ENCODE measurements at places on chromosomes 4 and X.

DNA sequence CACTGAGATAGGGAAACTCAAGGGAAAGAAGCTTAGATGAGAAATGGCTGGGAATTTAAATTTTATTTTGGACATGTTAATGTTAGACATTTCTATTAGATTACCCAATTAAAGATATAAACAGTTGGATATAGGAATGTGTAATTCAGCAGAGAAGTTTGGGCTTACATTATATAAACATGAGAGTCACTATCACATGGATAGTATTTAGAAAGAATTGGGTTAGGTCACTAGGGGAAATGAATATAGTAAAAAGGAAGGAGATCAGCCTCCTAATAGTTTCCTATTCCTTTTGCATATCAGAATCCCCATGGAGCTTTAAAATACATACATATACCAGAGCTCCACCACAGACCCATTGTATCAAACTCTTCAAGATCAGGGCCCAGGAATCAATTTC is 19.6 kb upstream of the CXCL5 start:
- DNase-seq = no peak

DNA sequence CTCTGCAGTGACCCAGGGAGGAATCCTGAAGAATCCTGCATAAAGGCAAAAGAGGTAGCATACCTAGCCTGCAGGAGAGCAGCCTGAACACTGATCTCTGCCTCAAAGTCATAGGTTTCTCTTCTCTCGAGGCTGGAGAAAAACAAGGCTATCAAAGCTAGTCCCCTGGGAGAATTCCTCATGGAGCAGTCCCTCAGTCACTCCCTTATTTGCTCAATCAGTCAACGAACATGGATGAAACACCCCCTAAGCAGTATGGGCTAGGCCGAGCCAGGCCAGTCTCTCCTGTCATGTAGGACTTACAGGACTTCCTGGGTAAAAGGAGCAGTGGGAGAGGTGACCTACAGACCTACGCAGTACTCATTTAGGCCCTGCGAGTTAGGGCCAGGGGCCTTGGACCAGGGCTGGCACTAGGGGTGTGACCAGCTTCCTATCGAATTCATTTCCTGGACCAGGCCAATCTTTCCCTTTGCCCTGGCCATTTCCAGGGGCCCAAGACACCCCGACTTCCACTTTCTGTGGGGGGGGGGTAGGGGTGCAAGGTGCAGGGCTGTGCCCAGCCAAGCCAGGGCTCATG is 164.1 kb downstream of the EFNB1 start:
- DNase-seq = no peak

DNA sequence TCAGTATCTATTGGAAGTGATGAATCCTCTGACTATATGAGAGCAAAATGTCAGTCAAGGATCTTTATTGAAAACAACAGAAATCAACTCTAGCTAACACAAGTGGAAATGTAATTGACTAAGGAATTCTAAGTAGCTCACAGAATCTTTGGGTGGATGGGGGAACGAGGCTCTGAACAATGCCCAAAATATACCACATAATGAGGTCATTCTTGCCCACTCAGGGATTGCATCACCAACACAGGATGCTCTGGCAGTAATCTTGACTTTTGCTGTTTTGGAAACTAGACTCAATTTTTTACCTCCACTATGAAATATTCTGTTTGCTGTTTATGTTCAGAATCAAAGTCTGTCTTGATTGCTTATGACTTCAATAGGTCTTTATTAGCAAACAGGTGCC is 127.4 kb upstream of the UNC5C start:
- DNase-seq = no peak

- DNase-seq = no peak
Measured at GRCh38 chrX:82384401-82384800, 1123.7 kb upstream of the POU3F4 start.

DNA sequence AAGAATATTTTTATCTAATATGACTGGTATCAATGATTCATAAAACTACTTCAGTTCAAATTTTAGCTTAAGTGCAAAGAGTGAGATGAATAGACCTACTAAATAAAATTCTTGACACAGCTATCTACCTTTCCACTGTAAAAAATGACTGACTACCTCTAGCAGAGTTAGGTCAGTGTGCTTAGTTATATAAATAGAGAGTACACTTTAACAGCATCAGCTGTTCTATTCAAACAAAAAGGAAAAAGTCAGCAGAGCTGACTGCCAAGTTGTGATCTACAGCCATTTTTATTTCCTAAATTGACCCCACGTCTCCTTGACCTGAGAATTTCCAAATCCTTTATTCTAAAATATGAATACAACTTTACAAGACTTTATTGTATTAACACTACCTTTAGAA is 262.4 kb downstream of the CAMK2D start:
- no peak for DNase-seq

GRCh38 chr4:126172126-126172525 is 857.4 kb downstream of the FAT4 start:
- no peak for DNase-seq

DNA sequence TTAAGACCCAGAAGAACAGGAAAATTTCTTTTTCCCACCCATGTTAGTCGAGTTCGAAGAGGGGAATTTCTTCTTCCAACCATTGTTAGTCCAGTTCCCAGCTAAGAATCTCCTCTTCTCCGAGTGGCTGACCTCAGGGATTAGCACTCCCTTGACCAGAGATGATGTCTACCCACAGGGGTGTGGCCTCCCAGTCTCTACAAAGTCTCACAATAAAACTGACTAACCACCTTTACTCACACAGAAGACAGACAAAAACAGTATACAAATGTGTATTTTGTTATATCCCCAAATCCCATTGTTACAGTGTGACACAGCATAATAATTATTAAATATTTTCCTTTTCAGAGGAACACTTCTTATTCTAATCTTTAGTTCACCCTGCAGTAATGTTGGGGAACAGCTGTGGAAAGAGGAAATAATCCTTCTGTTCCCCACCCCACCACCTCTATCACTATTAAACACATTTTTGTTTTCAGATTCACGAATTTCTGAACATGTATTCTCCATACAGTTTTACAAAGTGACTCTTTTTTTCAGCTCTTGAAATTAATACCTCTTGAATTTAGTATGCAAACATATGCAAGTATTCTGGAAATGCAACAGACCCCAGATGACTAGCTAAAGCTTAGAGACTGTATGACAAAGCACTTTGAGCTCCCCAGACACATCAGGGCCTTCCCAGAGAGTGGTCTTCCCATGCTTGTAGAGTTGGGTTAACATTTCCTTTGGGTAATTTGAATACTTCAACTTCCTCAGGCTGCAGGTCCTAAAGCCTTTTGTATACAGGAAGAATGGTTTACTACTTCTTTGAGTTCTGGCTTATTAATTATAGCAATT is 62.5 kb upstream of the NFKB1 start:
- DNase-seq = no peak
